Activated T-helper 1 cell treated with anti-CD3 and anti-CD28 coated beads, Interleukin-2, amount 50 U/mL, for 16 hours (primary cell): ENCODE measurements at places on chromosomes 16 and 17.

- no peak for DNase-seq
These were observed 7.6 kb downstream of the WSCD1 start for GRCh38 chr17:6077752-6078151.

- no peak for DNase-seq
These were observed 65.8 kb downstream of the CYTH1 start for GRCh38 chr17:78716292-78716691.

DNA sequence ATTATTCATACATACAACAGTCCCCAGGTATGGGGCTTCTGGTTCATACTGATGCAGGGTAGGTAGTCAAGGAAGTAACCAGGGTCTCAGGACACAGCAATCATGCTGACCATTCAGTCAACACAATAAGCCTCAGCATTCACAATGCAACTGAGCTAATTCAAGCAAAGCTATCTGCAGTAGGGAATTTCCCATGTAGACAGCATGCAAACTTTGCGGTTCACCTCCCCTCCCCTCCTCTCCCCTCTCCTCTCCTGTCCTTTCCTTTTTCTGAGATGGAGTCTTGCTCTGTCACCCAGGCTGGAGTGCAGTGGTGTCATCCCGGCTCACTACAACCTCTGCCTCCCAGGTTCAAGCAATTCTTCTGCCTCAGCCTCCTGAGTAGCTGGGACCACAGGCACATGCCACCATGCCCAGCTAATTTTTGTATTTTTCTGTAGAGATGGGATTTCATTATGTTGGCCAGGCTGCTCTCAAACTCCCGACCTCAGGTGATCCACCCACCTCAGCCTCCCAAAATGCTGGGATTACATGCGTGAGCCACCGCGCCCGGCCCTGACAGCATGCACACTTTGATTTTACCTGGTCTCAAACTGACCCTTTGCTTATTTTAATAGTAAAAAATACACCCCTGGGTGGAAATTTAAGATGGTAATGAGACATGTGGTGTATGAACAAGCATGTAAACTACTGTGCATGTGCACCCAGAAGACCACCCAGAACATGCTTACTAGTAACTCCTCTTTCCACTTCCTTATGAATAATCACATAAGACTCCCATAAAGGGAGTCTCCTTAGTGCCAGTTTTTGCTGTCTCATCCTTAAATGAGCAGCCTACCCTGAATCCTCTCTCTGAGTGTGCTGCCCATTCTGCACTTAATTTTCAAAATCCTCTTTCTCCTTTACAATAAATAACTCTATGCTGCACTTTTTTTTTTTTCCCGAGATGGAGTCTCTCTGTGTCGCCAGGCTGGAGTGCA is 9.3 kb upstream of the RNF135 start:
- no peak for DNase-seq

- DNase-seq: no peak
These were observed 12.5 kb downstream of the RGS11 start for GRCh38 chr16:263182-263774.

- no peak for DNase-seq
These were observed 1.7 kb upstream of the ALOX12 start for GRCh38 chr17:6994118-6994598.

GRCh38 chr17:32142857-32143526 is 690 bp downstream of the RHOT1 start:
- no peak for DNase-seq

DNA sequence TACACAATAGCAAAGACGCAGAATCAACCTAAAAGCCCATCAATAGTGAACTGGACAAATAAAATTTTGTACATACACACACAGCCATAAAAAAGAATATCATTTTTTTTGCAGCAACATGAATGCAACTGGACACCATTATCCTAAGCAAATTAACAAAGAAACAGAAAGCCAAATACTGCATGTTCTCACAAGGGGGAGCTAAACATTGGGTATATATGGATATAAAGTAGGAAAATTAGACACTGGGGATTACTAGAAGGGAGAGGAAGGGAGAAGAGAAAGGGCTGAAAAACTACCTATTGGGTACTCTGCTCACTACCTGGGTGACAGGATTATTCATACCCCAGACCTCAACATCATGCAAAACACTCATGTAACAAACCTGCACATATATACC is 28.2 kb downstream of the ADAMTS18 start:
- DNase-seq: no peak

- no peak for DNase-seq
These were observed 216.1 kb downstream of the ENGASE start for GRCh38 chr17:79290726-79291125.

DNA sequence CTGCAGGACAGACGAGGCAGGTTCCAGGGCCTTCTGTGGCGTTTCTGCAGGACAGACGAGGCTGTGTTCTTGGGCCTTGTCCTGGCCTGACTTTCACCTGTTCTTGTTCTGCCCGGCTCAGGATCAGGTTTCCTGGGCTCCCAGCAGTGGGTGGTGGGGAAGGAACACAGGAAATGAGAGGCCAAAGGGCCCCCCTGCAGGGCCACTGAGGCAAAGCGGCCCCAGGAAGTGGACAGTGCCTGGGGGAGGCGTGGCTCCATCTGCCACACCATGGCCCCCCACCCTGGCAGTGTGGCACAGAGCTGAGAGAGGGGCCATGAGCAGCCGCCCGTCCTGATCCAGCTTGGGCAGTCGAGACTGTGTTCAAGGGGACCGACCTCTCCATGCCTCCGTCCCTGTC is 20.7 kb downstream of the SPIRE2 start:
- no peak for DNase-seq

- no peak for DNase-seq
These were observed 56.9 kb upstream of the ARHGAP44 start for GRCh38 chr17:12732366-12732765.

DNA sequence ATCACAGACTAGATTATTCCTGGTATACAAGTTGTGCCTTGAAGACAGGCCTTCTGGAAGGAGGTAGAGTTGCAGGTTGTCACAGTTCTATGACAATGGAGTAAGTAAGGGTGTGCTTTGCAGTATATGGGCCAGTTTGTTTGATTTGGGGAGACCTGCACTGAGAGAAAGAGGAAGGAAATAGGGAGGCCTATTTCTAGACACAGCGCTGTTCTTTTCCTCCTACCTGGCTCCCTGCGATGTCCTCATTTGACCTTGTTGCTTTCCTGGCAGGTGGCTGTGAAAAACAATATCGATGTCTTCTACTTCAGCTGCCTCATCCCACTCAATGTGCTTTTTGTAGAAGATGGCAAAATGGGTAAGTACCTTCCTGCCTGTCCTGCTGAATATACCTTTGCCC is 22.5 kb upstream of the RASL10B start:
- no peak for DNase-seq

GRCh38 chr17:48645639-48646182 is 19.6 kb upstream of the HOXB9 start:
- DNase-seq: no peak
